A549 treated with CpdA at 1 μM for 4 hours (cell line): ENCODE measurements at places on chromosomes 1 and 21. TPM values are rescaled to one million over a fixed set of nuclear protein-coding genes. Genes with fewer than 3 reads are reported as not detected.

The RIPK4 gene
- 11.2 to 14.7 TPM (median 12.2 TPM) in 5 replicates for total RNA-seq

The AIRE gene
- total RNA-seq, result not detected in 5 replicates

The VWA1 gene
- 4.8 to 15.8 TPM (median 14.9 TPM) in 5 replicates for total RNA-seq

The KCNA2 gene
- 0.01 to 0.05 TPM (median 0.03 TPM) in 3 of 5 replicates, not detected in the others for total RNA-seq

The SELL gene
- total RNA-seq, result 0.20 to 0.40 TPM (median 0.28 TPM) in 5 replicates

The ARHGEF16 gene
- total RNA-seq, result 3.2 to 5.9 TPM (median 5.4 TPM) in 5 replicates

The CD1E gene
- not detected in 5 replicates for total RNA-seq

The TBX19 gene
- total RNA-seq, result 0.49 to 0.96 TPM (median 0.87 TPM) in 5 replicates

The LCE1E gene
- total RNA-seq, result not detected in 5 replicates

The HTR1D gene
- 10.1 to 13.5 TPM (median 11.0 TPM) in 5 replicates for total RNA-seq

The MAP10 gene
- total RNA-seq, result 0.75 to 1.1 TPM (median 1.0 TPM) in 5 replicates

The TAS1R1 gene
- total RNA-seq, result 0.07 TPM in 1 of 5 replicates, not detected in the others

The TNNI3K gene
- total RNA-seq, result not detected in 5 replicates

The RUNX3 gene
- 5.5 to 7.3 TPM (median 6.2 TPM) in 5 replicates for total RNA-seq

The HES4 gene
- 23.7 to 67.7 TPM (median 49.6 TPM) in 5 replicates for total RNA-seq

The ADORA3 gene
- total RNA-seq, result not detected in 5 replicates

The TTC22 gene
- total RNA-seq, result not detected in 5 replicates

The NBPF10 gene
- total RNA-seq, result 0.49 to 0.78 TPM (median 0.55 TPM) in 5 replicates
